Esophagus mucosa (tissue), 1 donor: ENCODE measurements at places on chromosomes 3 and 15. TPM values are rescaled to one million over a fixed set of nuclear protein-coding genes. Genes with fewer than 3 reads are reported as not detected.

MRPL3 gene
- 65.6 TPM for total RNA-seq

SENP2 gene
- total RNA-seq = 24.2 TPM

MYD88 gene
- 41.5 TPM for total RNA-seq

RETNLB gene
- not detected for total RNA-seq

VWA5B2 gene
- not detected for total RNA-seq

BCHE gene
- 0.28 TPM for total RNA-seq

PLD1 gene
- total RNA-seq = 74.3 TPM

SAMD7 gene
- total RNA-seq = not detected

KBTBD12 gene
- total RNA-seq = not detected

KIF7 gene
- total RNA-seq = 0.60 TPM

TF gene
- 63.3 TPM for total RNA-seq

KNG1 gene
- not detected for total RNA-seq

DNA sequence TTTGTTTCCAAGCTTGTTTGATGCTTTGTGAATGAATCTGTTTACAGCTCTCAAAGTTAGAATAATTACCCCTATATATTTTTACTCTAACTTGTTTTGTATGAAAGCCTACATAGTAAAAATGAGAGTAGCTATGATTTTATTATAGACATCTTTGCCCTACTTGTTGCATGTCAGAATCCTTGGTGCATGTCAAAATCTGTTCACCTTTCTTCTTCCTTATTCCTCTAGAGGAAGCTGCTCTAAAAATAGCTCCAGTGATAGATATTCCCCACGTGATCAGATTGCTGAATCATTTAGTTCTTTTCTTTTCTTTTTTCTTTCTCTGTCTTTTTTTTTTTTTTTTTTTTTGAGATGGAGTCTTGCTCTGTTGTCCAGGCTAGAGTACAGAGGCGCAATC is 39.8 kb downstream of the LRRC49 start:
- no peak for ATAC-seq

DNA sequence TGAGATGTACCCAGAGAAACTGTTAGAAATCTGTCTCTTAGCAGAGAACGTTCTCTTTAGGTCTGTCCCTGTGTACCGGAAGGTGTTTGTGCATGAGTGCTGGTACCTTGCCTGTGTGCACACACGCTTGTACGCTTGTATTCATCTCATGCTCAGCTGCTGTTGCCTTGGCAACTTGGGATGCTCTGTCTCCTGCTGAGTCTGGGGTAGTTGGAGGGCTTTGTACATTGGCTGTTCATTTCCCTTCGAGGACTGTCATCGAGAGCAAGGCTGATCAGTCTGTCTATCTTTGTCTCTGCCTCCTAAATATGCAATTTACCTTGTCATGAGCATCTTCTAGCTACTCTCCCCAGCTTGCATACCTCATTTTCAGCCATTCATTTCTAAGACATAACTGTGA is 147.2 kb downstream of the SLCO3A1 start:
- ATAC-seq = no peak

DNA sequence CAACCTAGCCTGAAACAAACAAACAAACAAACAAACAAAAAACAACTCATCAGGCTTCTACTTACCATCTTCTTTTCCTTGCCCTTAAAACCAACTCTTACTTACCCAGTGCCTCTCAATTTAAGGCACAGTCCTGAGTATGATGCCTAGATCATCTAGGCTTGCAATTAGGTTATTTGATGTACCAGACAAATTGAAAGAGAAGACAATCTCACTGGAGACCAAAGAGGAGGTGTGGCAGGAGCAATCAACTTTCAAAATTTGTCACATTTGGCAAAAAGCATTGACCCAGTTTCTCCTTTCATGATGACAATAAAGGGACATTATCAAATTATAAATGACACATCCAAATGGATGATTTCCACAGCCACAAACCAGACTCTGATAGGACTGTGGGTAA is 36.0 kb downstream of the AAGAB start:
- ATAC-seq = no peak

- ATAC-seq = no peak
Observed at GRCh38 chr15:77688693-77689092, 56.0 kb upstream of the LINGO1 start.

- ATAC-seq = no peak
Observed at GRCh38 chr3:40737343-40737742, 212.6 kb downstream of the ZNF621 start.

- ATAC-seq = no peak
Observed at GRCh38 chr15:100705065-100705464, 102.7 kb downstream of the ASB7 start.

GRCh38 chr15:32704395-32704981 is 13.3 kb upstream of the GREM1 start:
- no peak for ATAC-seq

- no peak for ATAC-seq
Observed at GRCh38 chr3:7015683-7016440, 154.9 kb downstream of the GRM7 start.

DNA sequence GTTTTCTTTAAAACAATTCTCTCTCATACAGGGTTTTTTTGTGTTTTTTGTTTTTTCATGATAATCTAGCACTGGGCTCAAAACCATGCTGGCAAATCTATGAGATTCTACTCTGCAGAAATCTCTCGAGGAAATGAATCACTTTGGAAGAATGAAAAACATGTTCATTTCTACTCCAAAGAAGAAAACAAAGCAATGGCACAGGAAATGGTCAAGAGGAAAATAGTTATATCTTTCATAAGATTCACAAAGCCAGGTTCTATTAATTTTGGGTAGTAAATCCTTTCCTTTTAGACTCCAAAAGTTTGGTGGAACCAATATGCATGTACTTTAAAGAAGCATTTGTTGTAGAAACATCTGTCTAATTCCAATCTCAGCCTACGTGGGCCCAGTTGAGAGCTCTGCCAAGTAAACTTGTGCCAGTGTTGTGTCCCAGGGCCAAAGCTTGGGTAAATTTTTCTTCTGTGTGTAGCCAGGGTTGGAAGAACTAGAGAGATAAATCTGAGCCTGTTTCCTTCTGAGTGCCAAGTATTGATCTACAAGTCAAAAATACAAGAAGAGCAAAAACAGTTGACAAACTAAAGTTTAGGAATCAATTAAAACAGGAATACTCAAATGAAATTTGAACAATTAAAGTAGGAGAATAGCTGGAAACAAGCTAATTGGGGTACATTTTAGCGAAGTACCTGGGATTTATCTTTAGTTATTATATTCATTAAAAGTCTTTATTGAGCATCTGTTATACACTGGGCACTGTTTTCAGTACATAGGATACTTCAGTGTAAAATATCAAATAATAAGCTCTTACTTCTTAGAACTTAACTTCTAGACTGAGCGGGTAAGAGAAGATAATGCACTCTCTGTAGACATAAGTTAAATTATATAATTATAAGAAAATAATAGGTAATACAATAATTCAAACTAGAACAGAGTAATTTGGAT is 657.5 kb upstream of the NECTIN3 start:
- no peak for ATAC-seq

GRCh38 chr3:61872077-61872706 is 310.8 kb downstream of the PTPRG start:
- ATAC-seq = no peak

GRCh38 chr3:43869491-43869890 is 178.8 kb downstream of the ABHD5 start:
- no peak for ATAC-seq
